Kidney glomerular epithelial cell (primary cell): ENCODE measurements at places on chromosomes 5 and 9.

GRCh38 chr5:56569566-56569965 lies 245.8 kb upstream of the MAP3K1 start:
- DNase-seq, result peak; percentile 15

GRCh38 chr5:71924325-71924724 lies 182.9 kb upstream of the MAP1B start:
- DNase-seq, result no peak

DNA sequence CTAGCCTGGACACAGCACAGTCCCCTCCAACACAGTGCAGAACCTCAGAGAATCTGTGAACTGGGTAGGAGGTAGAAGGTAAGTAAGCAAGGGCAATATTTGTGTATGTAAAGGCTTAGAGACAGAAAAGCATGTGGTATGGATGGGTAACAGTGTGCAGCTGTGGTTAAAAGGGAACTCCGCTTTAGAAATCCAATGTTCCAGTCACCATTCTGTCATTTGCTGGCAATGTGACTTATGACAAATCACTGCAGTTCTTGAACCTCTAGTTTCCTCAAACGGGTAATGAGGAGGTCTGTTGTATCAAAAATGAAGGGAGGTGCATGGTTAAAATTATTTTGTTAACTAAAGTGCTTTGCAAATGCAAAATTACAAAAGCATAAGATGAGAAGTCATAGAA lies 125.5 kb upstream of the IFNE start:
- DNase-seq, result no peak

DNA sequence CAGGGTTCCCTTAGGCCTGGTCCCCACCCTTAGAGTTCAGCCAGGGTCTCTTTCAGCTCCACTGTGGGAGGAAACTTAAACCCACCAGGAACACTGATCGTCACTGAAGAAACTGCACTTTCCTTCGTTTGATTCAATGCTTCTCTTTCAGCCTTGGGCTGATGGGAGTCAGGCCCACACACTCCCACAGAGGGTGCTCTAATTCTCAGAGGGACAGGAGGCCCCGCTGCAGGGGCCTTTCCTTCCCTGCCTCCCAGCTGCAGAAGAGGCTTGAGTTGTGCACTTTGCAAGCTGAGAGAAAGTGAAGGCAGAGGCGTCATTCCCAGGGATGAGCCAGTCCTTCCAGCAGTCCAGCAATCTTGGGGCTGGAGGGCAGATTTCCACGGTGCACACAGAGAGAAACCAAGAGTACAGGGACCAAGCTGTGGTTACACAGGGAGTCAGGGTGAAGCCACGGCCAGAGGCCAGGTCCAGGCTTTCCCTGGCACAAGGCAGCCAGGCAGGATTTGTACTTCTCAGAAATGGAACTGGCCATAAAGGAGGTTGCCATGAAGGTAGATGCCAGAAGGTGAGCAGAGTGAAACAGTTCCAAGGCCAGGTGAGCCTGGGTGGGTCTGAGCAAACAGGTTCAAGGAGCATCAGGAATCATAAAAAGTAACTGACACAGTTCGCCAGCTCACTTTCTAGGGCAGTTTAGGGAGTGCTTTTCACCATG lies 10.4 kb upstream of the GLIPR2 start:
- no peak for DNase-seq

GRCh38 chr5:173454361-173454735 lies 126.1 kb upstream of the STC2 start:
- DNase-seq, result no peak

DNA sequence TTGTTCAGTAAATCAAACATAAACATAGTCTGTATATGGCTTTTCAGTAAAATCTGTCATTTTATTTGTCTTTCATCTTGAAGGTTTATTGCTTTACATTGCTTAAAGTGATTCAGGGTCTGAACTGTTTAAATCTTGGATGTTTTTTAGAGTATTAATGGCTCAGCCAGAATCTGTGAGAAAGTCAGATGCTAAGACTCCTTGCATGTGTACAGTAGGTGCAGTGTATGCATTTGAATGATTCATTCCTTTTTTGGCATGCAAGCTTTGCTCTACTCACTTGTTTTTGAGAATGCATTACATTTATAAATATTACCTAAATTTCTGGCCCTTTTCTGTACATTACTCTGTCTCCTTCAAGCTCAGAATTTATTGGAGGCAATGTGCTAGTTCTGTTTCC lies 271.0 kb upstream of the RIOK2 start:
- DNase-seq, result no peak
